Renal cortical epithelial cell (primary cell): ENCODE measurements at places on chromosomes 5 and 9. TPM values are rescaled to one million over a fixed set of nuclear protein-coding genes. Genes with fewer than 3 reads are reported as not detected.

DNA sequence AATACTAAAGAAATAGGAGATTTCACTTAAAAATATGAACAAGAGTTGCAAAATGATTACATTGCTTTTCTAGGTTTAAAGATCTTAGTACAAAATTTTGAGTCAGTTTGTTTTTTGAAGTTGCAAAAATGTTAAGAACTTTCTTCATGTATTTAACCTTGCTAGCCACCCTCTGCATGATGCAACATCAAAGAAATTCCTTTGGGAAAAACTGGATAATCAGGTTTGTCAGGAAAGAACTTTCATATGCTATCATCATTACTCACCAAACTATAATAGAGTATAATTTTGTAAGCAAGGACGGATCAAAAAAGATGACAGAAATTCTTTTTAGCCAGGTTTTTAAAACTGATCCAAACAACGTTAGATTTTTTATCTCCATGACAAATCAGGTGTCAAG, 116.9 kb upstream of the MRPS30 start:
- no peak for DNase-seq

GRCh38 chr9:114900942-114901802, 29.2 kb downstream of the TNFSF8 start:
- peak; percentile 57 for DNase-seq

GRCh38 chr5:57311921-57312735, 138.3 kb downstream of the GPBP1 start:
- no peak for DNase-seq

DNA sequence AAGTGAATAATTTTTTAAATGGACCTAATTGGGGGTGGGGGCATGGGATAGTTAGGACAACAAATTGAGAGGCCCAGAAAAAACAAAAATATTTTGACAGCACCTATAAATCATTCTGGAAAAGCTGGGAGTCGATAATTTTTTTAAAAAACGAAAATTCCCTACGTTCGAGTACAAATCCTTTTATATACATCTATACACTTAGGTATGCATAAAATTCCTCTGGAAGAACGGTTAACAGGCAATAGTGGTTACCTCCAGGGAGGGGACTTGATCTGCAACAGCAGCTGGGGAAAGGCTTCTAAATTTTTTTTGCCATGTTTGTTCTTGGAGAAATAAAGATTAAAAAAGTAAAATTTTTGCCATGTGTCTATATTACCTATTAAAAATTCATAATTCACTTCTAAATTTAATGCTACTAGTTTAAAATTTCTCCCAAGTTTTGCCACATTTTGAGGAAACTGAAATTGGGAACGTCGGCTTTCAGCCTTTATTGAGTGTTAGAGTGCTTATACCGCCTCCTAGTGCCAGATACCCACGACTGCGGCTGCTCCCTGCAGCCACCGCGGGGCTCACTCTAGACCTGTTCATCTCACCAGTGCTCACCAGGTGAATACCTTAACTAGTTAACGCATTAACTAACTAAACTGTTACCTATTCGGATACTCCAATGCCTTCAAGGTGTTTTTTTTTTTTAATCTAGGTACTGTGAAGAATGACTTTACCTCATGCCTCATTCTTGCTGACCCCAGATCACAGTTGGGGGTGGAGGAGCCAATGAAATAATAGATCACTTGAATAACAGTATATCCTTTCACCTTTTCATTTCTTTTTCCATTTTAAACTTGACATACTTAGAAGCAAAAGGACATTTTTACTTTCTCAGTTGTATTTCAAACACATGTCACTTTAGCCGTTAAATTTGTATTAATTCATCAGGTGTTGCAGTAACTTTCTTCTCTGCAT, 1.8 kb upstream of the BHMT start:
- no peak for DNase-seq

DNA sequence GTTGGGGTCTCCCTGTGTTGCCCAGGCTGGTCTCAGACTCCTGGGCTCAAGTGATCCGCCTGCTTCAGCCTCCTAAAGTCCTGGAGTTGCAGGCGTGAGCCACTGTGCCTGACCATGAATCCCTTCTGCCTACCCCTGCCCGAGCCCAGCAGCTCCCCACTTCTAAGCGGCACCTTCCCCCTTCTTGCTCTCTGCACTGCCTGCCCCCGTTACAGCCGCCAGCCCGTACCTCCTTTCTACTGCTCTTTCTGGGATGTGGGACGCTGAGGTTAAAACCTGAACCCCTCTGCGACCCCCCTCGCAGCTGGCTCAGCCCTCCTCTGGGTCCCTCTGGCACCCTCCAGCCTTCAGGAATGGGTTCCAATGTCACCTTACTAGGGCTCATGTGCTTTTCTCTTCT, 249.6 kb downstream of the PBX3 start:
- no peak for DNase-seq

DNA sequence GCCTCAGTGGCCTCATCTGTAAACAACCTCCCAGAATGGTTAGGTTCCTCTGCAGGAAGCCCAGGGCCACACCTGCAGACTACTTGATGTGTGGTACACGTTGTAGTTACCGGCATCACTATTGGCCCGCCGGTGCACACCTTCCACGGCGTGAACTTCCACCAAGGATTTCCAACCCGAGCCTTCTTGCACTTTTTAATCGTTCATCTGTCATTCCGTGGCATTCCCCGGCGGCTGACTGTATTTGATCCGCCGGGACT, 5.3 kb upstream of the TRIM41 start:
- DNase-seq: peak; percentile 30

- DNase-seq: no peak
These were observed 6.6 kb downstream of the SMARCA2 start for GRCh38 chr9:2021731-2022130.

DNA sequence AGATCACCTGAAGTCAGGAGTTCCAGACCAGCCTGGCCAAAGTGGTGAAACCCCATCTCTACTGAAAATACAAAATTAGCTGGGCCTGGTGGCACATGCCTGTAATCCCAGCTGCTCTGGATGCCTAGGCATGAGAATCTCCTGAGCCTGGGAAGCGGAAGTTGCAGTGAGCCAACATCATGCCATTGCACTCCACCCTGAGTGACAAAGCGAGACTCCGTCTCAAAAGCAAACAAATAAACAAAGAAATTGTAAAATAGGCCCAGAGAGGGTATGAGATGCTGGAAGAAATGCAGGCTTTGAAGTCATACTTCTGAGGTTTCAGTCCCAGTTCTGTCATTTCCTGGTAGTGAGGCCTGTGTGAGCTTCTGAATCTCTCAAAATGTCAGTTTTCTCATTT, 5.3 kb upstream of the ARHGEF37 start:
- no peak for DNase-seq

DNA sequence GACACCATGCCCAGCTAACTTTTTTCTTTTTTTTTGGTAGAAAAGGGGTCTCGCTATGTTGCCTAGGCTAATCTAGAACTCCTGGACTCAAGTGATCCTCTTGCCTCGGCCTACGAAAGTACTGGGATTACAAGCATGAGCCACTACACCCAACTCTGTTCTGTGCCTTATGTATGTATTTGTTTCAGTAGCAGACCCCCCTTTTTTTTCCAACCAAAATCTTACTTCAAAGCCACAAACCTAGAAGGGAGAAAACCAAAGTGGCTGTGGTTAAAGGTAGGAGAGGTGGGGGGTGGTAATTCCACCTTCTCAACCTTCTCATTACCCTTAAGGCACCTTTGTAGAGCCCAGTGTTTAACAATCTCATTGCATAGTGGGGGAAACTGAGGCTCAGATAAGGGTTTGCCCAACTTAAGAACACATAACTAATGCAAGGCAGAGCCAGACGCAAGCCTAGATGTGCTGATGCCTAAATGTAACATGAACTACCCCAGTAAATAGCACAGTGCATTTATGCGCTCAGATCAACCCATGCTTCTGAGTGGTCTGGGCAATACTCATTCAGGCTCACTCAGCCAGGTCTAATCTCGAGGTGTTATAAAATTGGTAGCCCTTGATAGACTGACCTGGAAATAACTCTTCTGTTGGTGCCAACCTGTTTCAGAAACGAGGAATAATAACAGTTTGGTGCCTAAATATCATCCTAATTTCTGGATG, 33.0 kb downstream of the ITK start:
- no peak for DNase-seq

GRCh38 chr5:56244627-56245026, 11.5 kb upstream of the ANKRD55 start:
- DNase-seq: no peak

DNA sequence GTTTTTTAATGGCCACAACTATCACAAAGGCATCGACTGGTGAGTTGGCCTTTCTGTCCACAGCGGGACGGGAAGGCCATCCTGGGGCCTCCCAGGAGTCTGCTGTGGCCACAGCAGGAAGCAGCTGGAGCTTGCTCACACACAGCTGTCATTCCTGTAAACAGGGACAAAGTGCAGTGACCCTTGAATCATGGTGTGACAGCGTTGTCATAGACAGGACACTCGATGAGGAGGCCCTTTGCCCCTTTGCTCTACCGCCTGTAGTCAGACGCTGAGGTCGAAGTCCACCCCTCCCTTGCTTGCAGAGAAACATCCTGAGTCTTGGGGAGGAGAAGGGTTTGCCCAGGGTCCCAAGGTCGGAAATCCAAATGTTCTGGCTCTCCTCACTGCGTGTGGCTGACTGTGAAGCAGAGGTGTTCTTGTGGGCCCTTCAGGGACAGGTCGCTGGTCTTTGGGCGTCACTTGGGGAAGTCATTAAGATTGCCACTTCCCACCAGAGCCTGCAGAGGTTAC, 35.1 kb downstream of the NDST1 start:
- no peak for DNase-seq

DNA sequence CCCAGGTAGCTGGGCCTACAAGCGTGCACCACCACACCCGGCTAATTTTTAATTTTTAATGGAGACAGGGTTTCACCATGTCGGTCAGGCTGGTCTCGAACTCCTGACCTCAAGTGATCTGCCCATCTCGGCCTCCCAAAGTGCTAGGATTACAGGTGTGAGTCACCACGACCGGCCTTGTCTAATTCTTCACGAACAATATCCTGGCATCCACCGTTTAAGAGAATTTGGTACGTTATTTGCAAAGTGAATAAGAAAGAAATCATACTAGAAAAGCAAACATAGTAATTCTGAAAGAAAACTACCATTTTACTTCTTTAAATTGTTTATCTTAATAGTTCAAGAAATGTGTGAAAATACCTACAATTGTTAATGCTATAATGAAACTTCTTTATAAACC, 42.9 kb upstream of the TRIO start:
- no peak for DNase-seq

DNA sequence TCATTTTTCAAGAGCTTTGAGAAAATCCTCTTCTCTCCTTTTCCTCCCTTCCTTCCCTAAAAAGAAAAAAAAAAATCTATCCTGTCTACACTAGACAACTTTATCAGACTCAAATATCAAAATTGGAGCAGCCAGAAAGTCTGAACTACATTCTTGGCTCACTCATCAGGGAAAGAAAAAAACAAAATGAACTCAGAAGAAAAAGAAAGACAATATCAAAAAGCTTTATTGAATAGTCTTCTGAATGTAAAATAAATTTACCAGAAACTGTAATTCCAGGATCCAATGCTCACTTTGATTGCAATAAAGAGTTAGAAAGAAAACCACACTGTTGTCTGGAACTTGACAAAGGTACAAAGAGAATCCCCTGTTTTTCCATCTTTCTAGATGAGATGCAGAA, 507.2 kb upstream of the MPDZ start:
- no peak for DNase-seq

DNA sequence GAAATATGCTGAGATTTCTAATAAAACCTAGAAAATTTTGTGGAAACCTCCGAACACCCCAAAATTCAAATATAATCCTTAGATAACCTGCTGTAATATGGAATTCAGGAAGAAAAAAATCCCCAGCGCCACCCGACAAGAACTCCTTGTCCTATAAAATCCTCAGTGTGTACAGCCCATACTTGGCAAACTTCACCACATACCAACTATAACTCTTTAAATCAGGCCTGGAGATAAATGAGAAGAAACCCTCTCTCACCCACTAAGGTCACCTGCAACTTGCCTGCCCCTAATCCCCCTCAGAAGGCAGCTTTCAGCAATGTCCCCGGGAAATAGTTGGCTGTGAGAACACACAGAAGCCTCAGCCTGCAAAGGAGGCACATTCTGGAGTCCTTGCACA, 90.5 kb downstream of the SH3TC2 start:
- DNase-seq: no peak

GRCh38 chr5:62717301-62717933, 138.8 kb downstream of the LRRC70 start:
- DNase-seq: peak; percentile 11

GRCh38 chr5:179284751-179285631, 60.3 kb downstream of the ADAMTS2 start:
- DNase-seq: peak; percentile 30

DNA sequence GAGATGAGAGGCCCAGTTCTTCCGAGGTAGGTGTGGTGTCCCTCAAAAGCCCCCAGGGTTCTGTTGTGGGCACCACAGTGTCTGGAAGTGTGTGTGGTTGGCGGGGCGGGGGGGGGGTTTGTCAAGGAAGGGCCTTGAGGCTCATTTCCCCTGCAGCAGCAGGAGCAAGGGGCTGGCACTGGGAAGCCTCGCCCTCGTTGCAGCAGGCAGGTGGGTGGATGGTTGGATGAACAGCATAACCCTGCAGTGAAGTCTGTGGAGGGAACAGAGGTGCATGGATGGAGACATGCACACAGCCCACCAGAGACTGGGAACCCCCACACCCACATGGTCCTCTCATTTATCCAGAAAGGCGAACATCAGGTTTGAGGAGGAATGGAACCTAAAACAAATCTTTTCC, 2.0 kb upstream of the SPATA31E1 start:
- DNase-seq: no peak

GRCh38 chr5:133383580-133383939, 228.8 kb downstream of the FSTL4 start:
- no peak for DNase-seq

DNA sequence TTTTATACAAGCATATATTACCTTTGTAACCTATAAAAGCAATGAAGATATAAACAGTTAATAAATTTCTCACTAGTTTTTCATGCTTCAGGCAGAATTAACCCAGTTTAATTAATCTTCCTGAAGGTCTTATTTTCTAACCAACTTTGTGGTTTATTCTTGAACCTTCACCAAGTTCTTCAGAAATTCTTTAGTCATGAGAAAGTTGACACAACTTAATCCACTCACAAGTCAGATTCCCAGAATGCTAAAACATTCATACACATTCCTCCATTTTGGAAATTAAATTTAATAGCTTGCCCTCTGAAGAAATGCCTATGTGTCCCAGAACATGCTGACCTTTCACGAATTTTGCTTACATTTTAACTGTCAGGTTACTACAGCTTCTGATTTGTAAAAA, 105.4 kb upstream of the PAM start:
- DNase-seq: peak; percentile 78

DNA sequence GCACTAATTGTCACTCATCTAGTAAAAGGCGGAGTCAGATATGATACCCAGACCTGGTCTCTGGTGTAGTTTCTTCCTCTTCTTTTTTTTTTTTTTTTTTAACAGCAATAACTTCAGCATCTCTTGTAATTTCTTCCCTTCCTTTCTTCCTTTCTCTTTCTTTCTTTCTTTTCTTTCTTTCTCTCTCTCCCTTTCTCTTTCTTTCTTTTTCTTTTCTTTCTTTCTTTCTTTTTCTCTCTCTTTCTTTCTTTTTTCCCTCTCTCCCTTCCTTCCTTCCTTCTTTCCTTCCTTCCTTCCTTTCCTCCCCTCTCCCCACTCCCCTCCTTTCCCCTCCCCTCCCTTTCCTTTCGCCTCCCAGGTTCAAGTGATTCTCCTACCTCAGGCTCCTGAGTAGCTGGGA, 25.9 kb upstream of the GNPDA1 start:
- DNase-seq: no peak

Gene CCL28
- 11.0 and 26.6 TPM in 2 replicates for total RNA-seq

Gene UBQLN1
- 115 and 152 TPM in 2 replicates for total RNA-seq

Gene EQTN
- total RNA-seq: not detected in 2 replicates

Gene C5orf52
- total RNA-seq: not detected in 2 replicates

Gene RABL6
- total RNA-seq: 51.1 and 61.0 TPM in 2 replicates

Gene GARNL3
- 9.0 and 13.9 TPM in 2 replicates for total RNA-seq

Gene SLC6A19
- not detected in 2 replicates for total RNA-seq

Gene GPRIN1
- 13.2 and 15.3 TPM in 2 replicates for total RNA-seq

Gene SPINK13
- 1.4 and 1.8 TPM in 2 replicates for total RNA-seq

Gene UBAC1
- total RNA-seq: 22.1 and 29.1 TPM in 2 replicates
